B cell (primary cell): ENCODE measurements at places on chromosomes 1 and 21. TPM values are rescaled to one million over a fixed set of nuclear protein-coding genes. Genes with fewer than 3 reads are reported as not detected.

DNA sequence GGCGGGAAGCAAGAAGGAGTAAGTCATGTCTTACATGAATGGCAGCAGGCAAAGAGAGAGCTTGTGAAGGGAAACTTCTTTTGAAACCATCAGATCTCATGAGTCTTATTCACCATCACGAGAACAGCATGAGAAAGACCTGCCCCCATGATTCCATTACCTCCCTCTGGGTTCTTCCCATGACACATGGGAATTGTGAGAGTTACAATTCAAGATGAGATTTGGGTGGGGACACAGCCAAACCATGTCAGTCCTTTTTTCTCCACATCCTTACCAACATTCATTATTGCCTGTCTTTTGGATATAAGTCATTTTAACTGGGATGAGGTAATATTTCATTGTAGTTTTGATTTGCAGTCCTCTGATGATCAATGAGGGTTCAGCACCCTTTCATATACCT, 81.0 kb downstream of the DIRAS3 start:
- no peaks in the 10 kb centered on the region for H3K4me1 ChIP-seq
- DNase-seq: no peak
- no peaks in the 10 kb centered on the region for H3K36me3 ChIP-seq
- H3K27me3 ChIP-seq: no peaks in the 10 kb centered on the region

DNA sequence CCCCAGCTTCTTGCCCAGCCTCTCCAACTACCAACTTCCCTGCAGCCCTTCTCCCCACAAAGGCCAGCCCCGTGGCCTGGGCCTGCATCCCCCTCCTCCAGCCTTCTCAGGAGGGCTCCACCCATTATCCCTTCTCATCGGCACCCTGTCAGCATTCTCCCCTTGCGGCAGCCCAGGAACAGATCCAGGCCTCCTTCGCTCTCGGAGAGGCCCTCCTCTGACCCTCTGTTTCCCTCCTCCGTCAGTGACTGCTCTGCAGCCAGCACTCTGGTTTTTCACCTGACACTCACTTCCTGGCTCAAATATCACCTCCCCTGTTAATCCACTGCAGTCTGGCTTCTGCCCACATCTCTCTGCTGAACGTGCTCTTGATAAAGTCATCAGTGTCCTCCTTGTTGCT, 17.5 kb downstream of the ADGRB2 start:
- peaks cover 13% of the 10 kb centered on the region for H3K27me3 ChIP-seq
- H3K27ac ChIP-seq: no peak overlapping the region
- peaks cover 36% of the 10 kb centered on the region for H3K4me1 ChIP-seq

DNA sequence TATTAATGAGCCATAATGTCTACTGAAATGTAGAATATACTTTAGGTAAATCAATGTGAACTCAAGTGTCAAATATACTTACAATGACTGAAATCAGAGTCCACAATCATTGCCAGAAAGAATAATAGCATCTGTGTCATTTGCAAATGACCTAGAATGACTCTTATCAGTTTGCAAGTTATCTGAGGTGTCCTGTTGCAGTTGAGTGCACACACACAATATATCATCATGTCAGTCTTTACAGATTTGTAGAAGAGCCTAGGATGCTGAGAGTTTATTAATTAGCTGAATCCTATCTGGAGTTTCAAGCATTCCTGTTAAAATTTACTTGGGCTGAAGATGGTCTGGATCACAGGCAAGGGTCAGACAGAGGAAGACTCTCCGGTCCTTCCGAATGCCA, 324.0 kb upstream of the GREM2 start:
- H3K4me1 ChIP-seq: no peaks in the 10 kb centered on the region
- DNase-seq: no peak
- H3K27me3 ChIP-seq: no peaks in the 10 kb centered on the region
- H3K36me3 ChIP-seq: no peaks in the 10 kb centered on the region

GRCh38 chr1:47178020-47178419, 11.8 kb downstream of the PDZK1IP1 start:
- H3K27ac ChIP-seq: no peak overlapping the region
- no peak for DNase-seq
- peaks cover 11% of the 10 kb centered on the region for H3K4me1 ChIP-seq
- no peaks in the 10 kb centered on the region for H3K36me3 ChIP-seq
- H3K4me3 ChIP-seq: no peak overlapping the region

DNA sequence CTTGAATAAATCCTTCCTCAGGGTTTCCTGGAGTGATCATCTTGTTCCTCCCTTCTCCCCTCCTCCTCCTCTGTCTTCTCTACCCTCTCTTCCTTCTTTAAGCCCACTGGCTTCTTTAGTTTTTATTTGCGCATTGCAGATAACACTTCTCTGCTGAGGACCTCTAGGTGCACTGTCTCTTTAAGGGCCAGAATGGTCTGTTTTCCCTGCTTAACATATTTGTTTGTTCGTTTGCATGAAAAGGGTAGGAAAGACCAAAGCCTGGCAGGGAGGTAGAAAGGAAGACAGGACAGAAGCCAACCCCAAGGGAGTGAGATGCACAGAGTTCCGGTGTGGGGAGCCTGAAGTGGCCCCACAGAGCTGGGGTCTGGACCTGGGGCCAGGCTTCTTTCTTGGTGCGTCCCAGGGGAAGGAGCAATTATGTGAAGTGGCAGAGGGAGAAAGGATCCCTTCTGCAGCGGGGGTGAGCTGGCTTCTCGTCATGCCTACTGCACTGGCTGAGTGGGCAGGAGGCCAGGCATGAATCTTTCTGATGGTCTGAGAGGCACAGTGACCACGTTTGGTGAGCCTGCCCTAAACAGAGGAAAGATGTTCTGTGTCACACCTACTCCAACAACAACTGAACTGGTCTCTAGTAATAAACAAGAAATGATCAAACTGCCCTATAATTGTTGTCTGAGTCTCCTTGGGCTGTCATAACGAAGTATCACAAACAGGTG, 232.7 kb downstream of the KCNJ6 start:
- H3K36me3 ChIP-seq: no peaks in the 10 kb centered on the region
- H3K27ac ChIP-seq: no peak overlapping the region
- H3K27me3 ChIP-seq: peaks cover 3% of the 10 kb centered on the region
- no peak overlapping the region for H3K4me3 ChIP-seq
- DNase-seq: no peak

The TP53BP2 gene
- 40.0 and 49.2 TPM in 2 replicates for total RNA-seq

- no peak overlapping the region for H3K27ac ChIP-seq
- H3K36me3 ChIP-seq: no peaks in the 10 kb centered on the region
- peak; percentile 41 for DNase-seq
- H3K27me3 ChIP-seq: no peaks in the 10 kb centered on the region
- no peak overlapping the region for H3K4me3 ChIP-seq
Observed at GRCh38 chr1:86687595-86687994, 16.8 kb upstream of the SH3GLB1 start.

DNA sequence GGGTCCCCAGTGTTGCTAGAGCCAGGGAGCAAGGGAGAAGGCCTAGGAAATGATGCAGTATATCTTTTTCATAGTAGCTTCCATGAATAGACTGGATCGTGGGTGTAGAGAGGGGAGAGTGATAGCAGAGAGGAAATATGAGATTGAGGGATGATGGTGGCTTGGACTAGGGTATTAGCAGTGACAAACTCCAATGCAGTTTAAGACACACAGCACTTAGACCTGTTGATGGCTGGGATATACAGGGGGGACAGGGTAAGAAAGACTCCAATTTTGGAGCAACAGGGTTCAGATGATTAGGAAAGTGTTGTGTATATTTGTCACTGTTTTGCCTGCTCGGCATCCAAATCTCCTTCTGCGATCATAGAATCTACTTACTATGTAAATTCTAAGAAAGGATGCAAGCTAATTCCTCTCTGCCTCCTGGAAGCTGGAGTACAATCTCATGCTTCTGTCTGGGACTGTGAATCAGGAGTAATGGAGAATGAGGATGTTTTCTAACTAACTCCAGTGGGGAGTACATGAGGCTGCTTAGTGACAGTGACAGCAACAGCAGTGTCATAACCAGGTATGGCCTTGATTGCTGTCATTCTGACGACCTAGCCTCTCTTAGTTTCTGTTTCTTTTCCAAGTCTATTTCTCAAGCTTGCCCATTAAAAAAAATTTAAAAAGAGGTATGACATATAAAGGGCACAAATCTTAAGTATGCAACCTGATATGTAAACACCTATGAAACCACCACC, 47.5 kb downstream of the SYDE2 start:
- no peaks in the 10 kb centered on the region for H3K36me3 ChIP-seq
- H3K4me1 ChIP-seq: no peaks in the 10 kb centered on the region
- no peaks in the 10 kb centered on the region for H3K27me3 ChIP-seq
- no peak overlapping the region for H3K27ac ChIP-seq

DNA sequence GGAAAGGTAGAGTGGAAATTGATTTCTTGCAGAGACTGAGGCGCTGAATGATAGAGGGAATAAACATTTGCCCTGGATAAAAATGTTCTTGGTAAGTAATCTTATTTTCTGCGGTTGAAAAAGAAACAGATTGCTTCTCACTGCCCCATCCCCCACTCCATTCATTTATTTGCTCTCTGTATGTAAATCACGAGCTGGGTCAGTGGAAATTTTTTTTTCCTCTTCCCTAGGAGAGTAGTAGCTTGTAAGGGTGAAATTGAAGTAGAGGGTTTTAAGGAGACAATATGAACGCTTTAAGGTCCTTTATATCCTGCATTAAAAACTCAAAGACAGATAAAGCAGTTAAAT, 1.4 kb upstream of the BRINP3 start:
- H3K4me1 ChIP-seq: peaks cover 3% of the 10 kb centered on the region
- H3K36me3 ChIP-seq: no peaks in the 10 kb centered on the region
- DNase-seq: no peak
- no peak overlapping the region for H3K4me3 ChIP-seq

DNA sequence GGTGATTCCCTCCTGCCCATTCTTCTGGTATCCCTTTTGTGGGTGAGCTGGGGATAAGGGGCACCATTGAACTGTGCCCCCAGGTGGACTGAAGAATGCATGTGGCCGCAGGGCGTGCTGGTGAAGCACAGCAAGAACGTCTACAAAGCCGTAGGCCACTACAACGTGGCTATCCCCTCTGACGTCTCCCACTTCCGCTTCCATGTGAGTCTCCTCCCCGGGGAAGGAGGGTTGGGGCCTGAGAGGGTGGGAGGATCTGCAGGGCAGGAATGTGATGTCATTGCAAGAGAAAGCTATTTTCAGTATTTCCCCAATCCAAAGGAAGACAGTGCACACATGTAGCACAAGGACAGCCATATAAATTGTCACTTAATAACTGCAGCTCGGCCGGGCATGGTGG, 7.5 kb upstream of the KPNA6 start:
- H3K36me3 ChIP-seq: no peaks in the 10 kb centered on the region
- H3K4me1 ChIP-seq: no peaks in the 10 kb centered on the region
- no peak overlapping the region for H3K27ac ChIP-seq
- no peaks in the 10 kb centered on the region for H3K27me3 ChIP-seq

DNA sequence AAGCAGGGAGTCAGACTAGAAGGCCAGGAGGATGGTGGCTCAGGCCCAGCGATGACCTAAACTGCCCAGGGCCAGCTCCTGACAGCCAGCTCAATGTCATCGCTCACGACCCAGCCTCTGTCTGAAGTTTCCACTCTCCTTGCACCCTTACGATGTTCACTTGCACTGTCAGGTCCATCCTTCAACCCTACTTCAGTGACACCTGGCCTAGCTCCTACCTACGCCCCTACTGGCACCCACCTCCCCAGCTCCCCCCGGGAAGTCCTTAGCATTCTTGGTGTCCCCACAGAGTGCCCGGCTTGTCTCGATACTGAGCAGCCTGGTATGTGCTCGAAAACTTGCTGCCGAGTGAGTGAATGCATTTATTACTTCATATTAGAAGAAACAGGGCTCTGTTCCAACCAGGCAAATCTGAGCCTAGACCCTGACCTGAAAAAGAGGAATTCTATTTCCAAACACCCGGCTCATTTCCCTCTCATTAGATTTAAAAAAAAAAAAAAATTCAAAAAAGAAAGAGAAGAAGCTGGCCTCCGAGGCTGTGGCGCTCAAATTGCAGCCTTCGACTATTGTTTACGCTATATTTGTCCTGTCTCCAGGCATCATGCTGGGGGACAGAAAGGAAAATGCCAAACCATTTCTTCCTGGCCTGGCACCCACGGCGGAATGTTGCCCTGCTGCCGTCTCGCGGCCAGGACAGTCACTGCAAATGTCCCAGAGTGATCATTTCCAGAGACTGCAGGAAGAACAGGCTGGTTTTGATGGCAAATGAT, 29.8 kb upstream of the LRRC38 start:
- H3K36me3 ChIP-seq: no peaks in the 10 kb centered on the region
- H3K27ac ChIP-seq: no peak overlapping the region
- H3K4me3 ChIP-seq: no peak overlapping the region
